ENCODE measurements at places on chromosomes 2 and 18.
A peak's percentile ranks its signal among the peaks of the same experiment; 100 is the strongest.

DNA sequence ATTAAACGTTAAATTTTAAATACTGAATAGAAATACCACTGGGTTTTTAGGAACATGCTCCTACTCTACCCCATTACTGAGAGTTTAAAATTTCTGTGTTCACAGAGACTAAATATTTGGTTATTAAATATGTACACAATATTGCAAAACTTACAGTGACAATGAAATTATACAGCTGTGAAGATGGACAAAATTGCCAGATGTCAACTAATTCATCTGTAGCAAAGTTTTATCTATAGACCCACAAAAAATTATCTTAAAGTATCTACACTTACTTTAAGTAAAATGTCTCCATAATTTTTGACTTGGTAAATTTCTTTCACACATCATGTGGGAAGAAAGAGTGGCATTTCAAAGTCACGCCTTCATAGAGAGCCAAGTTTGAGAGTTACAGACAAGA lies 213.1 kb downstream of the CD226 start:
- DNase-seq = no peak

- no peak for DNase-seq
These were observed 484 bp downstream of the AFF3 start for GRCh38 chr2:100141906-100142305.

DNA sequence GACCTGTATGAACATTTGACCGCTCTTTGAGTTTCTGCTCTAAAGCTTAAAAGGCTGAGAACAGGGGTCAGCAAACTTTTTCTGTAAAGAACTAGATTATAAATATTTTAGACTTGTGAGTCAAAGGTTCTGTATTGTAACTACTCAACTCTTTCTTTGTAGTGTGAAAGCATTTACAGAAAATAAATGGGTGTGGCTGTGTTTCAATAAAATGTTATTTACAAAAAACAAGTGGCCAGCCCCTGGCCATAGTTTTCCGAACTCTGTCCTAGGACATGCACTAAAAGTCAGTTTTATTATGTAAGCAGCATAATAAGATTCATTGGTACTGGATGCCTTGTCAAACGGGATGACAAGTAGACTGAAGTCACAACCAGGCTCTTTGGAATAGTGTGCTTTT lies 434.9 kb downstream of the ZEB2 start:
- DNase-seq = no peak

DNA sequence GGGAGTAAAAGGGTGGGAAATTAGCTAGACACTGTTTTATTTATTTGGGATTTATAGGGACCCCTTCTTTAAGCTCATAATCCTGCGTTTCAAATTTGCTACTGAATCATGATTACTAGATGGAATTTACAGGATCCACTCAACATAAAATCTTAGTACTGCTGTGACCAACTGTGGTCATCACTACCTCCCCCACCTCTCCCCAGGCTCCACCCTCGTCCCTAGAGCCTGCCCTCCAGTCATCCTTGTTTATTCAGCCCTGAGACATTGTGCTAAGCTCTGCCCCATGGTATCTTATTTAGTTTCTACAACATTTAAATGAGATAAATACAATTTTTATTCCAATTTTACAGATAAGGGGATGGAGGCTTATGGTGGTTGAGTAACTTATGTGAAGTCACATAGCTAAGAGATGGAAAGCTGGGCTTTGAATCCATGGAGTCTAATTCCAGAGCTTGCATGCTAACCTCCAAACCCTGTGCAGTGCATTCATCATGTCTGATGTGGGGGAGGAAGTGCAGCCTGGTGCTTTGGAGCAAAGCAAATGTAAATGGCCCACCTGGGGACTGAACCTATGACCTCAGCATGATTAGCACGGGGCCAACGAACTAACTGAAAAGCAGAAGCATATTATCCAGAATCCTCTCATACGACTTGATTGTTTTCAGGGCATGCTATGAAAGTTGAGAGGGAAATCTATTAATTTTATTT lies 502.4 kb downstream of the TMEM182 start:
- no peak for DNase-seq

DNA sequence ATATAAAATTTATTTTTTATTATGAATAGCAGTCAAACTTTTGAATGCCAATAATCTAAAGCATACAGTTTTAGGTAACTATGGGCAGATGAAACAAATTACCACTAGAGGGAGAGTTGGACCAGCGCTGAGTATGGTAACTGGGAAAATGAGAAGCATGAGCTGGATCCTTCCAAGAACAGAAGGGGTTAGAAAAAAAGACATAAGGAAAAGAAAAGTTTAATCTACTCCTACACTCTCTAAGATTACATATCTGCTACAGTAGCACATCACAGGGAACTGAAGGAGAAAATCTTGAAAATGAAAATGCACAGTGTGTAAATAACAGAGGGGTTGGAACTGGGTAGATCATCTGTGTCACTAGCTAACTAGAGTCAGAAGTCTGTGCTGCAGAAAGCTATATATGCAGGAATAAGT lies 15.5 kb downstream of the REG3G start:
- DNase-seq = no peak

DNA sequence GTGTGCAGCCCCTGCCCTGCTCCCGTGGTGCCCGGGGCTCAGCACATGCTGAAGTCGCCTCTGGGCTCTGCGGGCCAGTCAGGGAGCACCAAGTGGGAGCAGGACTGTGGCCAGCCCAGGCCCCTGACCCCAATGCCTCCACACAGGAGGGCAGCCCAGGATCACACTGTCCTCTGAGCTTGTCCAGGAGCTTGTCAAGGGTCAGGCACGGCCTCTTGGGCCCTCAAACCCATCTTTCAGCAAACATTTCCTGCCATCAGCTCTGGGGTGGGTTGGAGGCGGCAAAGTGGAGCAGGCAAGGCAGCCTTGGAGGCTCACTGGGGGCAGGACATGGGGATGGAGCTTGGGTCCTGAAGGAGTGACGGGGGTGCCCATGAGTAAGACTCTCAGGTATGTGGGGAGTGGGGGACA lies 10.3 kb downstream of the SNED1 start:
- no peak for DNase-seq

GRCh38 chr2:99555404-99555803 lies 65.6 kb upstream of the REV1 start:
- DNase-seq = no peak

DNA sequence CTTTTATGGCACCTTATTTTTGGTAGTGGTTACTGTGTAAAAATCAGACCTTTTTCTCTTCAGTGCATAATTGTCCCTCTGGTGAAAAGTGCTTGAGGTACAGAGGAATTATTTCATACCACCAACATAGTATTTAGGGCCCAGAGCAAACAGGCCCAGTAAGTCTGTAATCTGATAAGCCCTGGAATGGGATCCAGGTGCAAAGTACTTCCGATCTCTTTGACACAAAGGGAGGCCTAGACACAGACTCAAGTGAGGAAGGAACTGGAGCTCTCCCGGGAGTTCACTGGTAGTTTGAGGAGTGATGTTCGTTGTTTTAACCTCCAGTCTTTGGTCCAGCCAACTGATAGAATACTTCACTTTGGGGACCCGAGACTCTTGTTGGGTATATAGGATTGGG lies 57.4 kb downstream of the RAB31 start:
- no peak for DNase-seq

GRCh38 chr2:43013821-43014345 lies 212.5 kb downstream of the ZFP36L2 start:
- DNase-seq = no peak

GRCh38 chr2:30209227-30209626 lies 22.1 kb upstream of the LBH start:
- DNase-seq = peak; percentile 11

DNA sequence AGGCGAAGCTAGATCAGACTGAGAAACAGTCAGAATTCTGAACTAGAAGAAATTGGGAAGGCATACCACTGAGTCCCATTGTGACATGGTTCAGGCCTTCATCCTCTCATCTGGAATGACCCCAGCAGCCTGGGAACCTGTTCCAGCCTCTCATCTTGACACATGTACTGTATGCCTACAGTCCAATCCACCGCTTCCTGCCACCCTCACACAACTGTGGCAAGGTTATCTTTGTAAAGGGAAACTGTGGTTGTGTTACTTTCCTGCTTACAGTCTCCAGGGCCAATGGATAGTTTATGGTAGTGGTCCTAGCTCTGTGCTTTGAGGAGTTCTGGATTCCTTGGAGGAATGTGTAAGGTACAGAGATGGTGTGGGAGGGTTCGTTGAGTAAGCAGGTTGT lies 296.9 kb upstream of the TRIB2 start:
- DNase-seq = no peak
